Activated CD8-positive, alpha-beta memory T cell treated with anti-CD3 and anti-CD28 coated beads for 24 hours (primary cell): ENCODE measurements at places on chromosomes 1 and 21.

DNA sequence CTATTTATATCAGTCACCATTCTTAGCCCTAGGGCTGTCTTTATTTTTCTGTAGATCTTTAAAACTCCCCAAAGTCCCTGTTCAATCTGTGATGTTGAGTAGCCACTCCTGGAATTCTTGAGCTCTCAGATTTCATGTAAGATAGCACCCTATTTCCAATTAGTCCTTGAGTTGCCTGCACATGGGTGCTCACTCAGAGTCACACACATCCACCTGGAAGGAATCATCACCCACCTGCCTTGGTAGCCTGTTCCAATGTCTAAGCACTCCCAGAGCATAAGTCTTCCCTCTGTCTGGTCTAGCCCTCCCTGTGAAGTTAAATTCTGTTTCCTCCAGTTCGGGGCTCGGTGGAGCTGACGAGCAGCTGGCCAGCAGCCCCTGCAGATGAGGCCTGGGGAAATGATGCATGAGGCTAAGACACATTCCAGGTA, 14.7 kb upstream of the ATF3 start:
- no peak for DNase-seq

DNA sequence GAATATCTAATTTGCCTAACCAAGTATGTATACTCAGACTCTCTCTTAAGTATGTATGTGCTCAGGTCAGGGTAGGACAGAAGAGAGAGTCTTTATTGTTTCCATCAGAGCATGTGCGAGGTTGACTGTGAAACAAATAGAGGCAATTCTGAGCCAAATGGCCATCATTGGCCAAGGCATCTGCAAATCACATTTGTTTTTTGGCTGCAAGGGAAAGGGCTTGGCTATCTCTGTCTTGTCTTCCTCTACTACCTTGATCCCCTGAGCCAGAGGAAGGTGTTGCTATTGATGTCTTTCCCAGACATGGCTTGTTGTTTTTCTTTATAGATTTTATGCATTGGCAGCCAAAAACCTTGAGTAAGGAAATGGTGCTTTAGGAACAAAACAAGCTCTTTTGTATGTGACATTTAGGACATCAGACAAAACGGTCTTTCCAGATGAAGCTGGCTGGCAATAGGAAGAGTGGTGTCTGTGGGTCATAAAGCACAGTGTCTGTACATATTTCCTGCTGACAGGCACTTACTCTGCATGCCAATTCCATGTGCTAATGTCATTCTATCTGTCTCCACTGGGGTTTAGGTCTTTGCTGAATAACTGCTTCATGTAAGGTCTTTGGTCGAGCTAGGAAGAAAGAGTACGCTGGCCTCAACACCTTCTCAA, 163.3 kb downstream of the BRINP2 start:
- DNase-seq = no peak

GRCh38 chr1:205792481-205792881, 17.2 kb upstream of the RAB29 start:
- no peak for DNase-seq

DNA sequence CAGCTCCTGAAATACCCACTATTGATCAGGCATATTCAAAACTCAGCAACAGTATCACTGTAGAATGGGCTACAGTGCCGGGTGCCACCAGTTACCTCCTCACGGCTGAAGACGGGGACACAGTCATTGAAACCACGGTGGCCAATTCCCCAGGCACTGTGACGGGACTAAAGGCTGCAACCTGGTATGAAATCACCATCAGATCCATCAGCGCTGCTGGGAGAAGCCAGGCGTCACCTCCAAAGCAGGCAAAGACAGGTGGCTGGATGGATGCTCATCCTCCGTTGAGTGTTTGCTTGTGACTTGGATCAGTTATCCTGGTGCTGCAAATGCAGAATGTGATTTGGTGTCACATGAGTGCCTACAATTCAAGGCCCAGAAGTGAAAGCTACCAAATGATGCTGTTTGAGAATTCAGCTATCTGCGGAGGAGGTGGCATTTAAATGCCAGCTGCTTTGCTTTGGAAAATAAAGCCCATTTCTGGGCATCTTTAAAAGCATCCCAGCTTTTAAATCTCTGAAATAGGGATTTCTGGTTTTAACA, 5.1 kb downstream of the FNDC7 start:
- DNase-seq = no peak

DNA sequence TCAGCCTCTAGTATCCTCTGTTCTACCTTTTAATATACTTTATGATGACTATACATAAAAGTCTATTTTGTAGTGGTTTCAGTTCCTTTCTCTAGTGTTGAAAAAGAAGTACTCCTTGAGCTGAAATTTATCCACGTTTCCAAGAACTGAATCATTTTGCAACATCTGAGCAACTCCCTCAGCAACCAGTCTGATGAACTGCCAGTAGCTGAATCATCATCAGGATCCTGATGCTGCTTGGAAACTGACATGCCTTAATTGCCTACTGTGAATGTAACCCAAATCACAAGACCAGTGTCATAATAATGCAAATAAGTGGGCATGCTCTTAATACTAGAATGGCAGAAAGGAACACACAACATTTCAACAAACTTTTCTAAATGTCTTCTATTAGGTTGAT, 103.3 kb downstream of the CYYR1 start:
- no peak for DNase-seq

DNA sequence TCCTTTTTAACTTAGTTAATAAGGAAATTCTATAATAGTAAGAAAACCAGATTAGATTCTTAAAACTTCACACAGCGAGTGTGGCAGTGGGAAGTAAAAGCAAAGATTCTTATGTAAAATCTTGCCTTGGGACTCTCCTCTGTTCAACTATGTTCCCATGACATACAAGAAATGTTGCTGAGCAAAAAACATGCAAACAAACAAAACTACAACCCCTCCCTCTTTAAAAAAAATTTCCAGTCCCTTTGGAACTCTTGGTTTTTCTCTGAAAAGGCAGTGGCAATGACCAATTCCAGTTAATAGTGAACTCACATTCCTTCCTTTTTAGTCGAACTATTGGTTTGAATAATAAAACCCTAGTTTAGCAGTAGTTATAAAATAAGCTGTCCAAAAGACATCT, 453.1 kb upstream of the ZRANB2 start:
- no peak for DNase-seq

DNA sequence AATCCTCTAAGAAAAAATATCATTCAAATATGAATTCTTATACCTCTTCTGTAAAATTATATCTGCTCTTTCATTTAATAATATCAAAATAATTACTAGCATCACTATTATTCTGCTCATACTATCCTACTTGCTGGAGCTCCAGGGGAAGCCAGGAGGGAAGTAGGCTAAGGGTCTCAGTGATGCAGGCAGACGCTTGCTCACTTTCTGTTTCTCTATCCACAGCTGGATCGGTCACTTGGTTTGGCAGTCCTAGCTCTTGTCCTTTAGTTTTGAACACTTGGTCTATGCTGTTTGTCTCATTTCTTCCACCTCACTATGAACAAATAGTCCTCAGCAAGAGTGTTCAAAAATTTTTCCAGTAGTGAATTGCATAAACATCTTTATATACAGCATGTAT, 11.3 kb downstream of the CCDC190 start:
- DNase-seq = no peak

GRCh38 chr21:27813750-27814149, 846.9 kb upstream of the ADAMTS5 start:
- no peak for DNase-seq

GRCh38 chr1:179089827-179090482, 8.1 kb downstream of the TOR3A start:
- peak; percentile 33 for DNase-seq

- no peak for DNase-seq
Observed at GRCh38 chr1:92481599-92481925, 5.2 kb downstream of the GFI1 start.

DNA sequence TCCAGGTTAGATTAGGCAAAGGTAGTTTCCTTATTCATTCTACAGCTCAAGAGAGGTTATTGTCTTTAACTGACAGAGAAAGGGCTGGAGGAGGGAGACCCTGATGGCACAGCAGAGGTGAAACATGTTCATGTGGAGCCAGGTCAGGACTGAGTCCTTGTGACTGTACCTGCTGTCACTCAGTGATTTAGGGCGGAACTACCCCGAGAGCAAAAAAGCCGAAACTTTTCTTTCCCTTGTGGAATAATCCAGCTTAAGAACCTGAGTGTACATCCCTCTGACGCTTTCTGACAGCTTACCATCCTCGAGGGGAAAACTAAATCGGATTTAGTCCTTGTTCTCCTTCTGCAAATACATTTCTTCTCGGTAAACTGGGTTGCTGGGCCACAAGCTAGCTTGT, 273.2 kb downstream of the BACH1 start:
- DNase-seq = no peak

DNA sequence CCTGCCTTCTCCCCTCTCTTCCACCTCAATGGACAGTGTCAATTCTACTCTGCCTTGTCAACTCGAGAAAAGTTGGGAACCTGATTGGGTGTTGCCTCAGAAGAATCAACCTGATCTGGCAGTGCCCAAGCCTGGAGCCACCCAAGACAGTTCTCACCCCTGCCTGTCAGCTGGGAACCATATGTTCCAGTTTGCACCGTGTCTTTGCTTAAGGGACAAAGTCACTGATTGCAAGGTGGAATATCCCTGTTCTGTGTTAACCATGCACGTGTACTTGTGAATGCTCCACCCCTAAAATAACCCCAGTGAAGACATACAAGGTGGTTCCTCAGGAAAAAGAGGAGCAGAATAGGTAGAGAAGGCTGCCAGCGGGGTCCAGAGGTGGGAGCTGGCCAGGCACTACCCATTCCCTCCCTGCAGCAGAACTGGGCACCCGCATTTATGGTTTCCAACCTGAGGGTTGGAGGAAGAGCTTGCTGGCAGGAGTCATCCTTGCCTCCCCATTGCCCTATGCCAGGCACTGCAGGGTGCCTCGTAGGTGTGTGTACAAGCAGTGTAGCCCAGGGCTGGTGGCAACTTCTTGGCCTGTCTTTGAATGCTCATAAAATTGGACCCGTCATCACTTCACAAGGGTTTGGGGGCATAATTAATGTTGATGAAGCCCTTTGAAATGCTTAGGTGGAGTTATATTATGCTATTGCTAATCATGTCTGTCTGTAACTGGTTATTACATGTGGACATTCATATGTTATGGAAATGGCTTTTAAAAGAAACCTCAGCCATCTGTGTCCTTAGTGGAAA, 11.3 kb downstream of the NIPAL3 start:
- peak; percentile 13 for DNase-seq

DNA sequence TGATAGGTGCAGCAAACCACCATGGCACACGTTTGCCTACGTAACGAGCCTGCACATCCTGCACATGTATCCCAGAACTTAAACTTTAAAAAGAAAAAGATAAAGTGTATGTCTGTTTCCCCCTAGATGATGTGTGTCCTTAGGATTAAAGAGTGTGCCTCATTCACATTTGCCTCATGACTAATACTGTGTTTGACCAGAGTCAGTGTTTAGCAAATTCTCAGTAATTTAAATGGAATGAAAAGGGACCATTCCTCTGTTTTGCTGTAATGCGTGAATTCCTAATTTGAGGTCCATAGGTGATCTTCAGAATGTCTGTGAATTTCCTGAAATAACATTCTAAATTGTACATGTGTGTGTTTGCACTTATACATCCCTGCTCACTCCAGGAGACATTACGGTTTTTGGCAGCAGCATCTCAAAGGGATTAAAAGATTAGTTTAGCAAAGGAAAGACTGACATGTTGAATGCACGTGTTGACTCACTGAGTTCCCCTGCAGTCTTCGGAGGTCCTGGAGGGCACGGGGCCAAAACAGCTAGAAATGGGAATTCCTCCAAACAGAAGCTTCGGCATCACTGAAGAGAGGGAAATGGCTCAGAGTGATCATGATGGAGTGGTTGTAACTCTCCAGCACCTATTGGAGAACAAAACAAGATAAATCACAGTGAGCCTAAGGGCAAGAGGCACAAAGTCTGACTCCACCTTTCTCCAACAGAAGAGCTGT, 19.1 kb upstream of the SLC35F3 start:
- no peak for DNase-seq

- DNase-seq = no peak
Observed at GRCh38 chr1:8374812-8375211, 56.9 kb downstream of the SLC45A1 start.

GRCh38 chr1:106925750-106926149, 130.7 kb upstream of the PRMT6 start:
- DNase-seq = no peak

GRCh38 chr1:97502360-97502759, 418.5 kb downstream of the DPYD start:
- no peak for DNase-seq
